ENCODE measurements at places on chromosomes 5 and 9.

- no peak for DNase-seq
These were observed 354.4 kb downstream of the DIRAS2 start for GRCh38 chr9:90288275-90288639.

DNA sequence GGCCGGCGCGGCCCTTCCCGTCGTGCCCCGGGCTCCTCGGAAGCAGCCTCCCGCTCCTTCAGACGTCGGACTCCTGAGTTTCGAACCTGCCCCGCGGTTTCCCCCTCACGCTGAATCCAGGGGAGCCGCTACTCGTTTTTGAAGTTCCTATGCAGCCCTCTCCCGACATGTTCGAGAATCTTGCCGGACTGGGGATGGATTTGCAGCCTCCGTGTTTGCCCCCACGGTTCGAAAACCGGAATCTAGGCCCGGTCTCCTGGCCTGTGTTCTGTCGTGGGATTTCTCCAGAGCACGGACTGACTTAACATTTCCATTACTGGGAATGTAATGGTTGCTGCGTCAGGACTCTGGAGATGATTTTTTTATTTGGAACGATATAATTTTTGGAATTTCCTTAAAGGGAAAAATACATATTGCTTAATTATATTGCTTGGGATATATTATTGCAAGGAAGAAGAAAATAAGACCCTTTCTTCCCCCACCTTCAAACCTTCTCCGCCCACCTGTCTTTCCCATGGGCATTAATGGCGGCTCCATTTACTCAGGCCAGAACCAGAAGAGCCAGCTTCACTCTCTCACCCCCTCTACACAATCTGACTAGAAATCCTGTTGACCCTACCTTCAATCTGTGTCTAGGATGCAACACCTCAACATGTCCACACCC lies 8.5 kb upstream of the MGAT1 start:
- no peak for DNase-seq

DNA sequence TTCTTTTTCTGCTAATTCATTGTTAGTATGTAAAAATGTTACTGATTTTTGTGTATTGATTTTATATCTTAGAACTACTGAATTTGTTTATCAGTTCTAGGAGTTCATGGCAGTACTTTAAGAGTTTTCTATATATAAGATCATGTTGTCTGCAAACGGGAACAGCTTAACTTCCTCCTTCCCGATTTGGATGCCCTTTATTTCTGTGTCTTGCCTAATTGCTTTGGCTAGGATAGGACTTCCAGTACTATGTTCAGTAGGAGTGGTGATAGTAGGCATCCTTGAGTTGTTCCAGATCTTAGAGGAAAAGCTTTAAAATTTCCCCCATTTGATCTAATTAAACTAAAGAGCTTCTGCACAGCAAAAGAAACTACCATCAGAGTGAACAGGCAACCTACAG lies 20.1 kb downstream of the RCL1 start:
- DNase-seq: no peak

DNA sequence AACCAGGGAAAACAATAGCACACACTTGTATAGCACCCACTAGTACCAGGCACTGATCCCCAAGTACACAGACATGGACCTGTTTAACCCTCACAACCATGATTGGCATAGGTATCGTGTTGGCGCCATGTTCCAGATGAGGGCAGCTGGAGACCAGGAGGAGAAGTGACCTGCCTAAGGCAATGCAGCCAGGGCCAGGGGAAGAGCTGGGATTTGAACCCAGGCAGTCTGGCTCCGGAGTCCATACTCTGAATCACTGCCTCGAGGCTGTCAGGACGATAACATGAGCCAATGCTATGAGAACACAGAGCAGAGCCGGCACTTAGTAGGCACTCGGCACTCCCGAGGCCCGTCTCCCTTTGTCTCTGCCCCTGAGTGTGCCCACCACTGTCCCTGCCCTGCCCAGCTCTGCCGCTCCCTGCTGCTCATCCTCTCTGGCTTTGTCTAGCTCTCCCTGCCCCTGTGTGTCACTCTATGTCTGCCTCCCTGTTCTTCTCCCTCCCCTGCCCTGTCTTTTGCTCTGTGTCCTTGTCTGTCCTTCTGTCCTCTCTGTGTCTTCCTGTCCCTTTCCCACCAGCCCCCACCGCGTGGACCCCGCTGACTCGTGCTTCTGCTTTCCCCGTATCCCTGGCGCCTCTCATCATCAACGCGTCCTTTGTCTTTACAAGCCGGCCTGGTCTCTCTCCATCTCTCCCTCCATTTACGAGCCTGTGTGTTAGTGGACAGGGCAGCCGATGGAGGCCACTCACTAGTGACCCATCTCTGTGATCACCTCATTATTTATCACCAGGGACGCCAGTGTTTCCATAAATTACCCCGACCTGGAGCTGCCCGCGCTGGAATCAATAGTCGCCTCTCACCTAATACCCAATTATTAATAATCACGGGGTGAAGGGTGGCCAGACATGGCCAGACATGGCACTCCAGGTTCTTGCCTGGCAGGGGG lies 99.4 kb upstream of the MVB12B start:
- DNase-seq: no peak

- DNase-seq: no peak
These were observed 115.1 kb upstream of the TSLP start for GRCh38 chr5:110956280-110956912.

GRCh38 chr9:132801659-132802058 lies 76.4 kb downstream of the AK8 start:
- no peak for DNase-seq

DNA sequence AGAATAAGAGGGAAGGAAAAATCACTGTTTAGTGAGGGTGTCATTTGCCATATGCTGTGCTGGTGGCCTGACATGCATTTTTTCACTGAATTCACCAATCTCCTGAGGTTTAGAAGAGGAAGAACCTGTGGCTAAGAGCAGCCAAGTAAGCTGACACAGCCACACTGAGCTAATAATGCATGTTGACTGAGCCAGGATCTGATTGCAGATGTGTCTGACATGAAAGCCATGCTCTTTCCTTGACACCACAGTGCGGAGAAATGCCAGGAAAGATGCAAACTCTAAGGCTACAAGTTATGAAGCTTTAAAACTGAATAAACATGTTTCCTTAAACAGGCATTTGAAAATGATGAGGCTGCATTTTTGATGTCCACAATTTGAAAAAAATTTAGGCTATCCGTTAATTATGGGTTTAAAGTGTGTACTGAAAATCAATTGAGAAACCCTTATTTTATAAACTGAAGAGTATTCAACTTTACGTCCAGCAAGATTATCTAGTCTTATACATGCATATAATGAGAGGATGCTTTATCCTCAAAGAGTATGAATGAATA lies 208.6 kb downstream of the FBN2 start:
- no peak for DNase-seq

- no peak for DNase-seq
These were observed 57.5 kb downstream of the SIL1 start for GRCh38 chr5:139140591-139141071.
